ENCODE measurements at places on chromosomes 16 and 17.

- no peak for DNase-seq
Observed at GRCh38 chr17:50028736-50029120, 27.2 kb upstream of the ITGA3 start.

DNA sequence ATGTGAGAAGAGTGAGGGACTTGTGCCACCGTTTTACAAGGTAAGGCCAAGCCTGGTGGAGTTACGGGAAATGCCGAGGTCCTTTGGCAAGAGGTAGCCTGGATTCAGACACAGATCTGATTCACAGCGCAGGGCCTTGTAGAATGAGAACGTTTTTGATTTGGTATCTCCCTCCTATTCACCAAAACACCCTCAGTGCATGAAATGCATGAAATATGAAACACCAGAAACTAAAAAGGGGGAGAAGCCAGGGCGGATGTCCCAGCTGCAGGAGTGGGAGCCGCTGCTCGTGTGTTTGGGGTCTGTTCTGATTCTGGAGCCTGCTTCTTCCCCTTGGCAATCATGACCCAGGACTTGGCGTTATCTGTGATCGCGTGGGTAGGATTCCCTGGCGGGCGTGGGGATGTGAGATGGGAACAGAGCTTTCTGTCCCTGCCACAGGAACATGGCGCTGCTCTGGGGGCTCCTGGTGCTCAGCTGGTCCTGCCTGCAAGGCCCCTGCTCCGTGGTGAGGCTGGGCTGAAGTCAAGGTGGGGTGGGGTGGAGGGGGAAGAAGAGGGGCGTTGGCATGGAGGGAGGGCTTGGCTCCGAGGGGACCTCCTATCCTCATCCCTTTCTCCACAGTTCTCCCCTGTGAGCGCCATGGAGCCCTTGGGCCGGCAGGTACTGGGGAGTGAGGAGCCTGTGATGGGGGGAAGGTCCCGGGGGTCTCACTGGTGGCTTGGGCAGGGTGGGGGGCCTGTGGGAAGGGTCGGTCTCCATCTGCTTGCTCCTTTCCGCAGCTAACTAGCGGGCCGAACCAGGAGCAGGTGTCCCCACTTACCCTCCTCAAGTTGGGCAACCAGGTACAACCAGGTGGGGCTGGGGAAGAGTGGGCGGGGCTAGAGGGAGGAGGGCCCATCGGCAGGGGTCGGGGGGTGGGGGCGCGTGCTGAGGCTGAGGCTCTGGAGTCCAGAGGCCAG is 2.2 kb downstream of the SERPINF2 start:
- DNase-seq = no peak

DNA sequence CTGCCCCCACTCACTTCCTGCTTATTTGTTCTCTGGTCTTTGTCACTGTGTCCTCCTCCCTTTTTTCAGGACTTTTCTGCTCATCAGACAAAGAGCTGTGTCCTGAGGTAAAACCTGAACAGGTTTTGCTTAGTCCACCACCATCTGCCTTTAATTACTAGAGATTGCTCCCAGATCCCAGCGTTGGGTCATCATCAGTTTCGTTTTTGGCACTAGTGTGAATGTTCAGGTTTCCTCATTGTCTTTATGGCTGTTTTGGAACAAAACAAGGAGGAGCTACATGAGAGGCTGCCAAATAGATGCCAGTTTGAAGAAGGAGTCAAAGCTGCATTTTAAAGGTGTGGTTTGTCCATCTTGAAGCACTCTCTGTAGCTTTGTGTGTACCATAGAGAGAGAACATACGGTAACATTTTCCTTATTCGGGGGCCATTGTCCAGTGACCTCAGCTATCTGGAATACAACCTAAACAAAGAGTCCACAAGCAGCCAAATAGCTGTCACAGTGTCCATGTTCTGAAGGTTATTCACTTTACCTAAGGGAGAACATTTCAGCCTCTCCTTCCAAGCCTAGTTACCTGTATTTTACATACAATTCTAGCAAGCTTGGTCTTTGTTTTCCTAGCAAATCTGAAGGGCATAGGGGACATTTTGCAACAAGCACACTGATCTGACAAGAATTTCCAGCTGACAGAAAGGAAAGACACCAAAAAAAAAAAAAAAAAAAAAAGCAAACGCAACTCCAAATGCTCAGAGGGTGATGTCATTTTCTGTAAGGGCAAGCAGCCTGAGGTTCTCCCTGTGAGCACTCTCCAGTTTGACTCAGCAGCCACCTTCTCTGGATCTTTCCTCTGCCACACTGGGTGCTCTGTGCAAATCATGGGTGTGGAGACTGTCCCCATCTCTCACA is 196.1 kb downstream of the NTN1 start:
- DNase-seq = no peak

DNA sequence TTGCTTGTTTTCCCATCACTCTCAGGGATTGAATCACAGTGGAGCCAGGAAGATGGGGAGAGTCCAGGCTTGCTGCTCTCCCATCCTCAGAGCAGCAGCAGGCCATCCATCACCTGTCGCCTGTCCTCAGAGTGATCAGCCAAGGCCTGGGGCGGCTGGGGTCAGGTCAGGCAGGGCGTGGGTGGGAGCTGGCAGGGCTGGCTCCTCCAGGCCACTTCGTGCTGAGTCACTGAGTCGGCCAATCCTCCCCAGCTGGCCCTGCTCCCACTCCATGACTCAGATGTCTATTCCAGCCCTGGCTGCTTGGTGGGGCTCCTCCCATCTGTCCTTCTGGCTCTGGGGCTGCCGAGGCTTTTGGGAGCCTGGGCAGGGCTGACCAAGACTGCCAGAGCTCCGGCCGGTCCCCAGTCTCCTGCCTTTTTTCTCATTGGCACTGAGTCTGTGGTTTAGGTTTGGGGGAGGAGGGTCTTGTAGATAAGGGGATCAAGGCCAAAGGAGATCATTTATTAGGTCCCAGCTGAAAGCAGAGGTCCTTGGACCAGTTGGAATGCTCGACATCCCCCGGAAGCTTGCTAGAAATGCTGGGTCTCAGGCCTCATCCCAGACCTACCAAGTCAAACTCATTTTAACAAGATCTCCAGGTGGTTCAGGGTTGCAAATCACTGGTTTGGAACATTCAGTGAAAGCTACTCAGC is 72.7 kb downstream of the ABCC1 start:
- peak; percentile 96 for DNase-seq

- no peak for DNase-seq
Observed at GRCh38 chr17:39756380-39757079, 18.8 kb downstream of the GRB7 start.

GRCh38 chr17:60355663-60356594 is 36.0 kb downstream of the USP32 start:
- no peak for DNase-seq

- DNase-seq = no peak
Observed at GRCh38 chr17:59266745-59267144, 46.4 kb downstream of the GDPD1 start.

DNA sequence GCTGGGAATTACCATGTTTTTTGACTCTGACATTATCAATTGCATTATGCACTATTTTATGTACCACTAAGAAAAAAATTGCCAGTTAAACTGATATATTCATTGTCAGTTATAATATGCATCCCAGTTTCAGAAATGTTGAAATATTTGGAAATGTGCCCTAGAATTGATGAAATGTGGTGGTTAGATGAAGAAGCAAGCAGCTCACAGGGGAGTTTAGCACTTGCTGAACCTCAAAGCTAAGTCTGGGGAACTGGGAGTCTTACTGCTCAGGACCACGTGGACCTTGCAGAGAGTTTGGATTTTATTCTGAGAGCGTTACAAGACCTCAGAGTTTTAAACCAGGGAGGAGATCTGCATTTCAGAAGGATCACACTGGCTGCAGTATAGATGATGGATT is 67.9 kb downstream of the TNRC6C start:
- DNase-seq = no peak

DNA sequence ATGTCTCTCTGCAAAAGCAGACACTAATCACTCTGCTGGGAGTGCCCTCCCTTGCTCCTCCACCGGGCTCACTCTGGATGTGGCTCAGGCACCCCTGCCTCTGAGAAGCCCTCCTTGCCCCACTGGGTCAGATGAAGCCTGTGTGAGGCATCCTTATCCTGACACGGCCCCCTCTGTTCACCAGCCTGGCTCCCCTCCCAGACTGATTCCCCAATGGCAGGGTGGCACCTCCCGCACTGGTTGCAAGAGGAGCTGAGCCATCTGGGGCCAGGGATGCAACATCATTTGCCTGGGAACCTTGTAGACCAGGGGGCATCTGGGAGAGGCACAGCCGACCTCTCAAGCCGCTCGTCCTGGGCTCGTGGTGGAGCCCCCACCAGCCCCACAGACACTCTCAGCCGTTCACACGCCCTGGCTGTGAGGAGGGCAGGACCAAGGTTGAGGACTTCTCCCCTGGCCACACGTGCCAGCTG is 6.7 kb downstream of the SMTNL2 start:
- no peak for DNase-seq

DNA sequence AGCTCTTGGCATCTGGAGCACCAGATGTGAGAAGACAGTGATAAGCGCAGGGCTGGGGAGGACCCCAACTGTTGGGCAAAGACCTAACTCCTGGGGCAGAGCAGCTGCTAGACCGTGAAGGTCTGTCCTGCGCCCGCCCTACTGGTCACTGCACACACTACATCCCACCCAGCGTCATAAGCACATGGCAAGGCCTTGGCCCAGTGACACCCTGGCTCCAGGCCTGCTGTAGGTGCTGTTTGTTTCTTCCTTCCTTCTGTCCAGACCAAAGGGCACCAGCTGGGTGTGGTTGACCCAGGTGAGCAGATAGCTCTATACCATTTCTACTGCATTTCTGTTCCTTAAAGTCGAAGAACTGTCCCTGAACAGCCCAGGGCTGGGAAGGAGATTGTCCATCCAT is 6.4 kb downstream of the TRPV3 start:
- no peak for DNase-seq

GRCh38 chr16:15403392-15403995 is 7.9 kb downstream of the MPV17L start:
- no peak for DNase-seq

DNA sequence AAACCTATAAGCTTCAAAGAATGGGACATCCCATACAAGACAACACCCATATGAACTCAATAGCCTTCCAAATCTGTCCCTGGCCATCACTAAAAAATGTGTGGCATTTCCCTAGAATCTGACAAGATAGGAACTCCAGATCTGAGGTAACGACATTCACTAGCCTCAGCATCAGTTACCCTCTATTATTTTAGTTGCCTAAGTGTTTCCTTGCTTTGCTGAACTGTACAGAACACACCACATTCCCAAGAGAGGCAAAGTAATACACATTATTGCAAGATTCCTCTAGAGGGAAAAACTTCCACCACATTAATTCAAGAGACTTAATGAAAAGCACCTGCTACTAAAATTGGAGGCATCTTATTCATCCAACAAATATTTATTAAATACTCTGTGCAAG is 5.0 kb downstream of the LSM12 start:
- DNase-seq = no peak

DNA sequence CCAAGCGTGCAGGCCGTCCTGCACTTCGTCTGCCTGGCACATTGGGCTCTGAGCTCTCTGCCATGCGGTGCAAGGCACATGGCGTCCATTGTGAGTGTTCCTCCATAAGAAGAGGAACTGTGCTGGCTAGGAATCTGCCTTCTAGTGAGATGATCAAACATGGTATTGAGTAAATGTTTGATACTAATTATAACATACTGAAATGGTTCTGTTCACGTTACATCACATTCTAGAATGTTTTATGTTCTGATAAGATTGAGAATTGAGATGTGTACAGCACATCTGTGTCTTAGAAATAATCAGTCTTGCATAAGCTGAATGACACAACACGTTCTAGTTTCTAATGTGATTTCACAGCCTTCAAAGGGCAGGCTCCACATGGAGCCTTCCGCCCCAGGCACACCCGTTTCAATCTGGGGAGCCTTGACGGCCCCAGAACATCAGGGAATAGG is 42.9 kb downstream of the USP10 start:
- no peak for DNase-seq

GRCh38 chr17:81810892-81811704 is 7.1 kb downstream of the GCGR start:
- no peak for DNase-seq

- DNase-seq = no peak
Observed at GRCh38 chr16:21197112-21197511, 14.3 kb downstream of the ZP2 start.

DNA sequence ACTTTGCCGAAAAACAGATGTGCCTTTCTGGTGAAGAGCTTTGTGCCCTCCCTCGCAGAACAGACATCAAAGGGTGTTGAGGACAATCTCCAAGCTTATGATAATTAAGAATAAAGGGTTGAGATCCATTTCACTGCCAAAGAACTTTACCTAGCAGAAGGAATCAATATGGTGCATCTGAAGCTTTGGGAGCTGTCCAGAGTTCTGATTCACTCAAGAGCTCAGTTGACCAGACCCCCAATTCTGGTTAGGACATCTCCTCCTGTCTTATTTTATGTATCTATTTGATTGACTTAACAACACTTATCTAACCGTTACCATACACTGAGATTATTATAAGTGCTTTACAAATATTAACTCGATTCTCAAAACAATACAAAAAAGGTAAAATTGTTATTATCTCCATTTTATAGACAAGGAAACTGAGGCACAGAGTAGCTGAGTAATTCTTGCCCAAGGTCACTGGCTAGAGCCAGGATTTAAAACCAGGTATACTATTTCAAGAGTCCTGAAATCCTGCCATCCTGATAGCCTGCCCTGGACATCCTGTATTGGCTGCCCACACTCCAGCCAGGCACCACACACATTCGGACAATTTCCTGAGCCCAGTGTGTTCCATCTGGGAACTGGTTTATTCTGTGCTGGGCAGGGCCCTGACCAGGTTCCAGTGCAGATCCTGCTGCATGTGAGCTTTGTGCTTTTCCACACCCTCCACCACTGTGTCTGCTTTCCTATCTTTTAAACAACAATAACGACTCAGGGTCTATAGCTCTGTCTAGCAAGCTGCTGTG is 29.8 kb downstream of the PITPNM3 start:
- DNase-seq = no peak

DNA sequence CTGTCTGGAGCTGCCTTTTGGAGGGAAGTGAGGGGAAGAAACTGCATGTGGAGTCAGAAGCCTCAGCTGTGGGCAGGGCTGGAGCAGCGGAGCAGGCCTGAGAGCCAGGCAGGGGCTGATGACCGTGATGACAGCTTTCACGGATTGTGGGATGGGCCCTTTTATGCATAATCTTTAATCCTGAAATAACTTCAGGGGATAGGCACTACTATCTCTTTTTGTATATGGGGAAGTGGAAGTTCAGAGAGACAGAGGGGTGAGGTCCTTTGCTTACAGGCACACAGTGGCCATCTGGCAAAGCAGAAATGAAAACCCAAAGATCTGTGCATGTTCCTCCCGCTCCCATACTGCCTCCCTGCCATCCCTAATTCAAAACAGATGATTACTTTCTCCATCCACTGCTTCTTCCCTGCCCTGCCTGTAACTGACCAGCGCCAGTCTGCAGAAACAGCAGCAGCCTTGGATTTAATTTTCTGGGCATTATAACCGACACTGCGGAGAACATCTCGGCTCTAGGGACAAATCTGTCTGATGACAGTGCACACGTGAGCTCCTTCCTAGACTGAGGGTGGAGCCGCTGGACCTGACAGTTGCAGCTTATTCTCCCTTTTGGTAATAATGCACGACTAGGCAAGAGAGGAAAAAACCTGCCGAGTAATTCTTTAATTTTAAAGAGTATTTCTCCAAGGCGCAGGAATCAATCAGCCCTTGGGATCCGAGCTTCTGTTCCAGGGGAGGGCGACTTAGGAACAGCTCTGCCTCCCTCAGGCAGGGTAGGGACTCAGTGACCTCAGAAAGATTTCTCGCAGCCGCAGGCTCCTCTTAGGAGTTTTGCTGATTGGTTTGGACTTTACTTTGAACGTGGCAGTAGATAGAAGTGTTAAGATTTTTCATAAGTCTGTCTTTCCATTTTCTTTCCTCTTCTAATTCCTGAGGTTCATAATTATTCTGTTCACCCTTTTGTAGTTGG is 95.4 kb downstream of the UTP18 start:
- DNase-seq = peak; percentile 36

- DNase-seq = no peak
Observed at GRCh38 chr16:25270577-25270976, 12.9 kb upstream of the ZKSCAN2 start.

Measured in stomach (tissue), 19 donors.